ENCODE measurements at places on chromosomes 4 and X.

GRCh38 chr4:168269896-168270295, 48.7 kb downstream of the DDX60 start:
- no peak for DNase-seq

- no peak for DNase-seq
These were observed 181.6 kb upstream of the POU3F4 start for GRCh38 chrX:83326539-83326938.

DNA sequence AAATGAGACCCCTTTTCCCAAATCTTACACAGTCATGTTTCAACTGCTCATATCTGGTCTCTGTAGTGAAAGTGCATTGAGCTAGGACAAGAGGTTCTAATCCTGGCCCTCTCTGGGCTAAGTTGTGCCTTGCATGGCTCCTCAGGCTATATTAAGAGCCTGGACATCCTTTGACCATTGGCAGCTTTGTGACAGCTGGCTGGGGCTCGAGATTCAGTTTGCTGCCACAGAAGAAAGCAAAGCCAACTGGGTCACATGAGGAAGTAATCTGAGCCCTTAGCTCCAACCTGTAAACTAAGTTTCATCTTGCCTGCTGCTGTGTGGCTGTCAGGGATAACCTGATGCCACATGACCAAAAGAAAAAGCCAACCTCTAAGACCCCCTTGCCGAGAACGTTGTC, 51.8 kb upstream of the JADE1 start:
- DNase-seq = no peak

DNA sequence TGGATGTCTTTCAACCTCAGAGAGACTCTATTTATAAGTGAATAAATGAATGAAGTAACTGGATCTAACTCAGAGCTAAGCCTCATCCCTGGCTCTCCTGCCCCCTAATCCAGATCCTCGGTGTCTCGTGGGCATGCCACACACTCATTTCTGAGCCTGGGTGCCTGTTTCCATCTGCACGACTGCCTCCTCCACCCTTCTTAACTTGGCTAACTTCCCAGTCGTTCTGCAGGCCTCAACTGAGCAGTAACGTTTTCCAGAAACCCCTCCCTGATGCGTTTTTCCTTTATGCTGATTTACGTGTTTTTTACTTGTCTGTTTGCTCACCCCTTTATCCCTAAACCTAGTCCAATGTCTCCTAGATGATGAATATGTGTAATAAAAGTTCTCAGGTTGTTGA, 186.9 kb upstream of the HS3ST1 start:
- DNase-seq = no peak

DNA sequence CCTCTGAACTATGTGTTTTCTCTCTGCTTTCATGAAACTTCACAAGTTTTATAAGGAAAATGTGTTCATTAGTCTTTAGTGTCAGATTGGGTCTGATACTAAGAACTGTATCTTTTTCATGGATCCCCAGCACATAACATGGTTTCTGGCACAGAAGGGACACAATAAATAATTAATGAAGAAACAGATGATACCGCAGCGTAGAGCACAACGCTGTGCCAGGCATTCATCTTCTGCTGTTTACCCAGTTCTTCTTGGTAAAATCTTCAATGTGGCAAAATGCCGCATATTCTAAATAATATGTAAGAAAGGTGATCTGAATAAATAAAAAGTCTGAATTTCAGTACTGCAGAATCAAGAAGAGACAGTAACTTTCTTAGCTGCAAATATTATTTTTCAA, 12.3 kb downstream of the SCARB2 start:
- no peak for DNase-seq

DNA sequence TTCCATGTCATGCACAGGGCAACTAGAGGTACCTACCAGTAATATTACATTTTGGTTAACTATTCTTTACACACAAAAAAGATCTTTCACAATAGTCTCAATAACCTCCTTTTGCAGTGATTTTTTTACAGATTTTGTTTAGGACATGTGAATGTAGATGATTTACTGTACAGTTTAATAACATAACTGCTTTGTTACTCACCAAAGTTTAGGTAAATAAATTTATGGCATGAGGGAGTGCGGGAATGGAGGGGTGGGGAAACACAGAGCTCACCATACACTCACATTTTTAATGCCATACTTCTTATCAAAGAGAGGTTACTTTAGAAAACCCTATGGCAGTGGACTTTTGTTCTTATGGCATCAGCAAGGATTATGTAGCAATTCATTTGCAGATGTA, 93.1 kb upstream of the TEX13A start:
- no peak for DNase-seq

DNA sequence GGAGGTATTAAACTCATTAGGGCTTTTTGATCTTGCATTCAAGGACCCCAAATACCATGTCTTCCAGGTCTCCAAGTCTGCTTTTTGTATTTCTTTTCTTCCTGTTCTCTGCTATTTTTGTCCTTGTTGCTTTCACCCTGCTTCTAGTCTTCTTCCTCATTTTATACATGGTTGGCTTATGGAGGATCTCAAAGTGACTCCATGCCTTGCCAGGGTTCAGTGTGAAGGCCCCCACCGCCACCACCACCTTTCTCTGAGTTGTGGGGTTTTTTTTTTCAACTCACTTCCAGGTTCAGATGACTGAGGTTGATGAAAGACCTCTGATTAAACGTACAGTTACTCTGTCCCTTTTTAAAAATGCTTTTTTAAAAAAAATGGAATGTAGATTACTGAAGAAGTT, 96.3 kb downstream of the MAML3 start:
- DNase-seq = no peak

- DNase-seq = no peak
These were observed 70.1 kb upstream of the CBR4 start for GRCh38 chr4:169079942-169080827.

DNA sequence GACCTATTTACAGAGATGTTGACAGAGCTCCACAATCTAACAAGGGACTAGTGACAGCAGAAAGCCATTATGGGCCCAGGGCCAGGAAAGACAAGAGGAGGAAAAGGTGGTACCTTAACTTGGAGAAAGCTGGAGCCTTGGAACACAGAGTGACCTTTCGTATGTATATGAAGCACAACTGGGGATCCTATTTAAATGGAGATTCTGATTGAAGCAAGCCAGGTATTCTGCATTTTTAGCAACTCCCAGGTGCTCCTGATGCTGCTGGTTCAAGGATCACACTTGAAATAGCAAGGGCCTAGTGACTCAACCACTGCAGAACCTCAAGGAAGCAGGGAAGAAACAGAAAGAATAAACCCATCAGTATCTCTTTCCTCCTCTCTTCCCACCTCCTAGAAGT, 99.4 kb downstream of the TMEM47 start:
- DNase-seq = no peak

- no peak for DNase-seq
These were observed 644.1 kb upstream of the AGA start for GRCh38 chr4:178086320-178086719.

GRCh38 chr4:92304121-92304520, 355 bp downstream of the GRID2 start:
- no peak for DNase-seq

GRCh38 chr4:147367891-147368290, 113.0 kb upstream of the EDNRA start:
- no peak for DNase-seq

- DNase-seq = no peak
These were observed 164.1 kb upstream of the PPARGC1A start for GRCh38 chr4:24053934-24054333.

DNA sequence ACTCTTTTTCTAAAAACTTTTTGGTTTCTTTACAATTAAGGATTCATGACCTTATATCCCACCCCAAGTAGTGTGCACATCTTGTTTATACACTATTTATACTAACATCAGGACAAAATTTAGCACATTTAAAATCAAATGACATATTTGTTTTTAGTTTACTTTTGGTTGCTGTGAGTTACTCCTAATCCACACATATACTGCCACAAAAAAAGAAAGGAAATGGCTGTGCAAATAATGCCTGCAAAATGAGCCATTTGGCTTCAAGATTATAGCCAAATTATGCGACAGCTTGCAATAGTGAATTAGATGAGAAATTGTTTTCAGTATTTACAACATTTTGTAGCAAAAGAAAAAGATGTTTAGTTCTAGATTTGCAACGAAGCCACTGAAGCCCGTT, 10.4 kb upstream of the ARHGEF38 start:
- no peak for DNase-seq

DNA sequence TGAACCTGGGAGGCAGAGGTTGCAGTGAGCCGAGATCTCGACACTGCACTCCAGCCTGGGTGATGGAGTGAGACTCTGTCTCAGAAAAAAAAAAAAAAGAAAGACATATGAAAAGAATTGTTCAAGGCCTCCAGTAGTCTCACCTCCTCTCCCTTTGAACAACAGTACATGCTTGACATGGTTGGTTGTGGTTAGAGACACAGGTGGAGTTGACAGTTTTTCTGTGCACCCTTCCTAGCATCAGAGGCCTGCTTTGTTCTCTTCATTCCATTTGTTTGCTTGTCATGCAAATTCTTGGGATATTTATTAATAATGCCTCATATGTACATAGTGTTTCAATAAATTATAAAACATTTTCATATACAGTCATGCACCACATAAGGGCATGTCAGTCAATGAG, 18.3 kb upstream of the PDCL2 start:
- no peak for DNase-seq

- DNase-seq = no peak
These were observed 466.3 kb downstream of the NAF1 start for GRCh38 chr4:162700358-162700757.

DNA sequence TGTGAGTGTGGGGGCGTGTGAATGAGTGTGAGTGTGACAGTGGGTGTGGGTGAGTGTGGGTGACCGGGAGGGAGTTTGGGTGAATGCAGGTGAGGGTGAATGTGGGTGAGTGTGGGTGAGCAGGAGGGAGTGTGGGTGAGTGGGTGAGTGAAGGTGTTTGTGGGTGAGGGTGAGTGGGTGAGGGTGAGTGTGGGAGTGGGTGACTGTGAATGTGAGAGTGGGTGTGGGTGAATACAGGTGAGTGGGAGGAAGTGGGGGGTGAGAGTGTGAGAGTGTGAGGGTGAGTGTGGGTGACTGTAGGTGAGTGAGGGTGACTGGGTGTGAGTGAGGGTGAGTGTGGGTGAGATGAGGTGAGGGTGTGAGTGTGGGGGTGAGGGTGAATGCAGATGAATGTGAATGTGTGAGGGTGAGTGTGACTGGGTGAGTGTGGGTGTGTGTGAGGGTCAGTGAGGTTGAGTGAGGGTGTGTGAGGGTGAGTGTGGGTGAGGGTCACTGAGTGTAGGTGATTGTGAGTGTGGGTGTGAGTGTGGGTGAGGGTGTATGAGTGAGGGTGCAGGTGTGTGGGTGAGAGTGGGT, 1677.3 kb upstream of the TENM3 start:
- no peak for DNase-seq

DNA sequence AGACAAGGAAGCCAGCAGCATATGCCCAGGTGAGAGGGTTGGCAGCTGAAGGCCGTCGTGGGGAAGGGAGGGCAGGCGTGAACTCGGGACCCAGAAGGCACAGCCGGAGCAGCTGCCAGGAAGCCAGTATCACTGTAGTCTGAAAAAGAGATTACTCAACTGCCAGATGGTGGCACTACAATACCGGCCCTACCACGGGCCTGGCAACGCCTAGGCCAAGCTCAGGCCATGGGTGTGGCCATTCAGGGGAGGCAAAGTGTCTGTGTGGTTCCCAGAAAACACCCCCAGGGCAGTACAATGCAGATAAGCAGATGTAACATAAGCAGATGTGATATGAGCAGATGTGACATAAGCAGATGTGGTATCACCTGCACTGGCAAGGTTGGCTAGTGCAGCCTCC, 236.0 kb downstream of the AFAP1 start:
- DNase-seq = no peak

Measured in CD4-positive, alpha-beta T cell treated with Interleukin-4 for 4 hours (primary cell).